Calu3 (cell line): ENCODE measurements at places on chromosomes 13 and 19. TPM values are rescaled to one million over a fixed set of nuclear protein-coding genes. Genes with fewer than 3 reads are reported as not detected.

The PSG6 gene
- total RNA-seq: not detected in 2 replicates

The CYP2F1 gene
- total RNA-seq: not detected in 2 replicates

The ZNF560 gene
- not detected in 2 replicates for total RNA-seq

The FBXO27 gene
- total RNA-seq: 9.6 and 14.6 TPM in 2 replicates

GRCh38 chr13:43482026-43482425 lies 304.7 kb downstream of the ENOX1 start:
- H3K27ac ChIP-seq: no peak overlapping the region
- no peaks in the 10 kb centered on the region for H3K36me3 ChIP-seq
- H3K27me3 ChIP-seq: no peaks in the 10 kb centered on the region
